Camera-type eye (tissue), 1 donor: ENCODE measurements at places on chromosomes 3 and 15. TPM values are rescaled to one million over a fixed set of nuclear protein-coding genes. Genes with fewer than 3 reads are reported as not detected.

The NRROS gene
- total RNA-seq: 4.5 TPM

The TLR9 gene
- not detected for total RNA-seq

The MUC13 gene
- not detected for total RNA-seq

The NRG4 gene
- 2.3 TPM for total RNA-seq

The FAIM gene
- 18.6 TPM for total RNA-seq

The FOXL2 gene
- 6.7 TPM for total RNA-seq

The SERPINI2 gene
- not detected for total RNA-seq

The CAND2 gene
- total RNA-seq: 17.7 TPM

The C15orf62 gene
- total RNA-seq: 1.1 TPM

The DAPK2 gene
- total RNA-seq: 6.5 TPM

The SAMMSON gene
- total RNA-seq: 1.2 TPM

The LMAN1L gene
- total RNA-seq: 3.0 TPM

The ZBTB47 gene
- total RNA-seq: 22.9 TPM

The TM4SF1 gene
- 86.8 TPM for total RNA-seq

The GP9 gene
- 1.2 TPM for total RNA-seq

The RHCG gene
- total RNA-seq: 1.0 TPM

The IMPG2 gene
- total RNA-seq: 221 TPM

The EEFSEC gene
- 15.8 TPM for total RNA-seq

The MST1R gene
- total RNA-seq: 1.8 TPM

The LNP1 gene
- total RNA-seq: 13.2 TPM

The FMN1 gene
- total RNA-seq: 67.1 TPM
